Pancreas (tissue), 10 donors: ENCODE measurements at places on chromosomes 11 and 22. TPM values are rescaled to one million over a fixed set of nuclear protein-coding genes. Genes with fewer than 3 reads are reported as not detected.

The TMEM151A gene
- total RNA-seq = 0.75 TPM

The ZBTB16 gene
- 8.1 TPM for total RNA-seq

The JAML gene
- total RNA-seq = 0.42 TPM

The OR2D2 gene
- total RNA-seq = 0.28 TPM

DNA sequence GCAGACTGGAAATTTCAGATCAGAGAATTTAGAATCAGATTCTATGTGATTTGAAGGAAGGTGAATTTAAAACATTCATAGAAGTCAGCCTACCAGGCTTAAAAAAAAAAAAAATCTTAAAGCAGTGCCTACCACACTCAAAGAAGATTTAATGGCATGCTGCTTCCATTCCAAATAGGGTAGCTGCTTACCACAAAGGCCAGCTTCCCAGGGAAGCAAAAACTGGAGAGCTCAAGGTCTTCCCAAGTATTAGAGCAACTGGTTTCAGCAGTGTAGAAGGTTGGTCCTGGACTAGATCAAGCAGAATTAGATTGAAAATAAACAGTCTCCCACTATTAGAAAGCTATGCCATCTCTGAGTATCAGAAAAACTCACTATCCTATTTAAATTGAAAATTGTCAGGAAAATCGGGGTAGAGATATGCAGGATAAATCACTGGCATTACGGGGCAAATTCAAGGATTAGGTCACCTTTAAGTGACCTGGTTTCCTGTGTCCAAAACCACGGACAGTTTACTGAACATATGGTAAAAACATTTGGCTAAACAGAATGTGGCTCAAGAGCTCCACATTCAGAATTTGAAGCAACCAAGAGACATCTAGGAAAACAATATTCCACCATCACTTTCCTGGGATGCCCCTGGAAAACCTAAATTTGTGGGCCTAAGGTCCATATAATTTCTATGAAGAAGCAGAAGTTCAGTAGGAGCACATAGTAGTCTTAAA is 1.3 kb downstream of the C11orf42 start:
- no peaks in the 10 kb centered on the region for H3K27me3 ChIP-seq
- no peaks in the 10 kb centered on the region for H3K36me3 ChIP-seq
- H3K4me3 ChIP-seq = no peak overlapping the region
- no peak overlapping the region for H3K27ac ChIP-seq

DNA sequence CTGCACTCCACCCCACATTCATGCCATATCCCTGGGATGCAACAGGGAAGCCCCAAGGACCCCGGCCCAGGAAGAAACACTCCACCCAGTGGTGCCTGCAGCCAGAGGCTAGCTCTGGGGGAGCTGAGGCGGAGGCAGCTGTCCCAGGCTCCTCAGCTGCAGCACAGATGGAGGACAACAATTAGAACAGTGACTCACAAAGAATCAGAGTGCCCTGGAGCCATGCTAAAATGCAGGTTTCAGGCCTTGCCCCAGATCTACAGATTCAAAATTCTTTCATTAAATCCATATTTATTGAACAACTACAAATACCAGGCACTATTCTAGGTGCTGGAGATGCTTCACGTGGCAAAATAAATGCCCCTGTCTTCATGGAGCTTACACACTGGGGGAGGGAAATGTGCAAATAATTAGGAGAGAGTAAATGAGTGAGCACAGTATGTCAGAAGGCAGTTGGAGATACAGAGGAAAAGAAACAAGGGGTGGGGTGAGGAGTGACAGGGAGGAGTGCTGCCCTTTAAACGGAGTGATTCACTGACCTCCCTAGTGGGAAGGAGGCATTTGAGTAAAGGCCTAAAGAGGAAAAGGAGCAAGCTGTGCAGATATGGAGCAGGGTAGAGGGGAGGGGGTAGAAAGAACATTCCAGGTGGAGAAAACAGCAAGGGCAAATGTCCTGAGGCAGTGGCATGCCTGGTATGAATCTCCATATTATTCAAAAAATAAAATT is 73.3 kb upstream of the CSNK2A3 start:
- H3K4me3 ChIP-seq = no peak overlapping the region
- no peaks in the 10 kb centered on the region for H3K4me1 ChIP-seq
- H3K36me3 ChIP-seq = no peaks in the 10 kb centered on the region
- no peaks in the 10 kb centered on the region for H3K27me3 ChIP-seq
- H3K27ac ChIP-seq = no peak overlapping the region
- no peak for DNase-seq

DNA sequence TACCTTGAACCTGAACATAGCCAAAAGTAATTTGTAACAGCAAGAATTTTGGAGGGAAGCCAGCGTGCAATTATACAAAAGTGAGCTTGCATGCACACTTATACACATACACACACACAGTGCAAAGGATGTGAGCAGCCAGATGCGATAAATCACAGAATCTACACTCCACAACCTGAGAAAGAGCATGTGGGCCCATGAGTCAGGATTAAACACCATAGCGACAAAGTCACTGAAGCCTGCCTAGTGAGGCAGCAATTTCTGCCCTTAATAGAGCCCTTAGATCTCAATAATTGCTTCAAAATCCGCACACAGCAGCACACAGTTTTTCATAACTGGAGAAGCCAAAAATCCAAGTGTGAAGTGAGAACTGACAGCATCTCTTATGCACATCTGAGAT is 42.6 kb upstream of the TEAD1 start:
- H3K27ac ChIP-seq = no peak overlapping the region
- DNase-seq = no peak
- H3K4me3 ChIP-seq = no peak overlapping the region
- no peaks in the 10 kb centered on the region for H3K4me1 ChIP-seq
